Activated CD8-positive, alpha-beta memory T cell treated with anti-CD3 and anti-CD28 coated beads for 1 hour (primary cell): ENCODE measurements at places on chromosomes 4 and X.

GRCh38 chrX:27918799-27919198 is 62.5 kb downstream of the DCAF8L1 start:
- no peak for DNase-seq

GRCh38 chrX:103608306-103608963 is 672 bp downstream of the TCEAL3 start:
- no peak for DNase-seq

GRCh38 chrX:10039821-10040793 is 72.9 kb downstream of the CLDN34 start:
- no peak for DNase-seq

DNA sequence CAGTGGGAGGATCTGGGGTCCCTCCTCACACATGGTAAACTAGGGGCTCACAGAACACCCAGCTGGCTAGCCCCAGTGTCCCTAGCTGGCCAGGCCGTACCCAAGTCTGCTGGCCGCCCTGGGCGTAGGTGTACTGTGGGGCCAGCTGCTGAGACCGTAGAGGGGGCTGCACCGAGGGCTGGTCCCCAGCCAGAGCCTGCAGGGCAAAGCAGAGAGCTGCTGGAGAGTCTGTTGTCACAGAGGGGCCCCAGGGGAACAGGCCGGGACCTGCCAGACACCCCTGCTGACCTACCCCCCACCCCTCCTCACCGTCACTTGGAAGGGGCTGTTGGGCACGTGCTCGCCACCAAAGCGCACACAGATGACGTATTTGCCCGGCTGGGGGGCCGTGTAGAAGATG is 19.9 kb downstream of the FLNA start:
- DNase-seq = no peak

DNA sequence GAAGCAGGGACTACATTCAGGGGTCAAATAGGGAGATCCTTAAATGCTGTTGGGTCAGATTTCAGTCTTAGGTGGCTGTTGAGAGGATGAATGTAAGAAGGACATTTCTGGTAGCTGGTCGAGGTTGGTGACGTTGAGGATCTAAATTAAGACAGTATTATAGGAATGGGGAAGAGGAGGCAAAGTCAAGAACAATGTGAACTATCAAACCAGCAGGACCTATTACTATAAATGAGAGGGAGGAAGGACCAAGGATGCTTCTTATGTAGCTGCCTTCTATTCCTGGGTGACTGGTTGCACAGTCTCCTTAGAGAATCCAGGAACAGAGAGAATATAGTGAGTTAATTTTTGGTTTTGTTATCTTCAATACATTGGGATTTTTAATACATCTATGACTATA is 118.5 kb upstream of the BMPR1B start:
- DNase-seq = no peak

GRCh38 chrX:136126872-136127406 is 20.4 kb upstream of the FHL1 start:
- no peak for DNase-seq

DNA sequence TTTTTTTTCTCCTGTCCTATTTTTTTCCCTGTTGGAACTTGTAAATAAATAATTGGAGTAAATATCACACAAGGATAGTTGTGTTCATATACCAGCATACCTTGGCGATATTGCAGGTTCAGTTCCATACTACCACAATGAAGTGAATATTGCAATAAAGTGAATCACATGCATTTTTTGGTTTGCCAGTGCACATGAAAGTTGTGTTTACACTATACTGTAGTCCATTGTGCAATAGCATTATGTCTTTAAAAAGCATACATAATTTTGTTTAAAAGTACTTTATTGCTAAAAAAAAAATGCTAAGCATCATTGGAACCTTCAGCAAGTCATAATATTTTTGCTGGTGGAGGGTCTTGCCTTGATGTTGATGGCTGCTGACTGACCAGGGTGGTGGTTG is 88.6 kb downstream of the GSTCD start:
- no peak for DNase-seq

- no peak for DNase-seq
Measured at GRCh38 chrX:22389556-22390179, 117.0 kb downstream of the CBLL2 start.

- no peak for DNase-seq
Measured at GRCh38 chrX:4710618-4711433, 997.4 kb upstream of the PRKX start.

DNA sequence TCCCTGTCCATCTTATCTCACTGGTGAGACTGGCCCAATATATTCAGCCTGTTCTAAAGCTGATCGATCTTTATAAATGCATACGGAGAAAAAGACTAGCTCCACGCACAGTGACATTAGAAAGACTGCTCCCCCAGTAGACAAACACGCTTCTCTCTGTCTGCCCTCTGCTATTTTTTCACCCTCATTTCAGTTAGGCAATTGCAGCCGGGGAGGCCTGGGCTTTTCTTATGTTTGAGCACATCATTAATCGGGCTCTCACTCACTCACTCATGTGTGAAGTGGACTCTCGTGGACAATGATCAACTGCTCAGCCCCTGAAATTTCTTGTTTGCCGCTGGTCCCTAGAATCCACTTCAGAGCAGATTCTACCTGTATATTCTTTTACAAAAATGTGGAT is 824.7 kb upstream of the TENM3 start:
- DNase-seq = no peak

GRCh38 chr4:2595952-2596552 is 59.6 kb downstream of the FAM193A start:
- no peak for DNase-seq

- no peak for DNase-seq
Measured at GRCh38 chr4:8905773-8906667, 34.4 kb upstream of the HMX1 start.

- DNase-seq = no peak
Measured at GRCh38 chrX:120200851-120201250, 42.4 kb downstream of the RHOXF2 start.

DNA sequence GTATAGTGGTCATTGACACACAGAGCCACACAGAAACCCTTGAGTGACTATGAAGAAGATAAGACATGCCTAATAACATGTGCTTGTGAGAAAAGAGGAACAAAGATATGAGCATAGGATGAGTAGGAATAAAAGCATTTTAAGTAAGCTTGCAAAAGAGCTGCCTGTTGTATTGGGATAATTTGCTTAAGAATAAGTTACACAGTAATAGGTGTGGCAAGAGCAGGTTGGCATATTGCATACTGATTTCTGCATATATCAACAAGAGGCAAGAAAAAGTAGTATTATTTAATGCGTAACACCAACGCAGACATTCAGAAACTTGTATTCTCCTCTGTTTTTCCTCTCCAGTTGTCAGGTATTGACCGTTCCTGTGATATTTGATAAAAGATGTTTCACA is 111.5 kb upstream of the UGT8 start:
- no peak for DNase-seq

DNA sequence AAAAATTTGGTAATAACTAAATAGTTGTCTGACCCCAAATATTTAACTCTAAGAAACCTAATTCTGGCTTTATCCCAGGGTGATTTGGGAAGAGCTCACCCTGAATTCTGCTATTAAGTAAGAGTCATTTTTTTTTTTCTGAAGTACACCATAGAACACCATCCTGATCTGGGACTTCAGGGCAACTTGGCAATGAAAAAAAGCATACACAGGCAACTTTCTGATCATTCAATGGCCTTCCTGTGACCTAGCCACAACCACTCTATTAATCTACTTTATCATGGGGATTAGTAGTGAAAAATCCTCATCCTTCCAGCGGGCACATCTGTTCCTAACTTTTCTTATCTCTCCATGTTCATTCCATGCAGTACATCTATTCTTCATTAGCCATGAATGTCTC is 333.2 kb upstream of the MAD2L1 start:
- no peak for DNase-seq

- DNase-seq = no peak
Measured at GRCh38 chrX:38273453-38273852, 52.8 kb upstream of the SRPX start.

GRCh38 chrX:35098419-35098818 is 155.8 kb downstream of the FAM47B start:
- no peak for DNase-seq

DNA sequence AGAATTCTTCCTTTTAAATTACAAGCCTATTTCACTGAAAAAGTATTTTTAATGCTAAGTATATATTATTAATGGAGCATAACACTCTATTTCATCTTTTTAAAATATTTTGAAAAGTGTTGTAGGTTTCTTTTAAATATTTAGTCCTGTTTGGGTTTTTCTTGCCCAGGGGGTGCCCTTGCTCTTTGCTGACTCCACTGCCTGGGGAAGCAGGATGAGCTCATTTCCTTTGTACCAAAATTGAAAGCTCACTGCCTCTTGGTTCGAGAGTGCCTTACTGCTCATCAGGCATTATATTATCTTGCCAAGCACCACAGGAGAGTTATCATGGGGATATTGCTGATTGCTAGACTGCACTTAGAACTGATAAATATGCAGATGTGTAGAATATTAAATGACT is 819.2 kb downstream of the PCDH18 start:
- no peak for DNase-seq

DNA sequence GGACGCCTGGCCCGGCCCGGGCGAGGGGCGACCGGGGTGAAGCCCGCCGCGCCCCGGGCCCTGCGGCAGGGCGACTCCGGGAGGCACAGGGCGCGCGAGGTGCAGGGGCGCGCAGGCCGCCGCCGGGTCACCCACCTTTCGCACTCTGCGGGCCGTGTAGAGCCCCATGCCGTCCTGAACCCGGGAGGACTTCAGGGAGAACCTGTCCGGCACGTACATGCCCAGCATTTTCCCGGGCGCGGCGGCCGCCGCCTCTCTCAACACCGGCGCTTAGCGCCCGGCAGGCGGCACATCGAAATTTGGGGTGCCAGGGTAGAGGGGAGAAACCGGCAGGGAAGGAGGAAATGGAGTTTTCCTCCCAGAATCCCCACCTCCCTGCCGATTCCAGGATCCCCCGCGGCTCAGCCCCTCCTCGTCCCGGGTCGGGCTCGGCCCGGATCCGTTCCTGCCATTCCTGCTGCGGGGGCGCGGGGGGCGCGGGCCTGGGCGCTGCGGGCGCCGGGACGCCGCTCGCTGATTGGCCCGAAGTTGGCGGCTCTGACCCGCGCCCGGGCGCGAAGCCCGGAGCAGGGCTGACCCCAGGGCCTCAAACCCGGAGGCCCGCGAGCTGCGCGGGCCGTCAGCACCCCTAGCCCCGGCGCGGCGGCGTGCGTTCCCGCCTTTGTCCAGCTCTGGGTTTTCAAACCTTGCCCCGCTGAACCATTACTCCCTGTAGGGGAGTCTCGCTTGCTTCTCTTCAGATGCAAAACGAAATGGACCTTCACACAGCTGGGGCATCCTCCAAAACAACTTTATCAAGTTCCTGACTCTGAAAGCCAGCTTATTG is at the start of gene PRDM5:
Gene PRDM5, minus strand, starts transcription at position 346 of the 826 bp plus-strand sequence. Its CDS starts 118 bp downstream, at position 228.
- no peak for DNase-seq

DNA sequence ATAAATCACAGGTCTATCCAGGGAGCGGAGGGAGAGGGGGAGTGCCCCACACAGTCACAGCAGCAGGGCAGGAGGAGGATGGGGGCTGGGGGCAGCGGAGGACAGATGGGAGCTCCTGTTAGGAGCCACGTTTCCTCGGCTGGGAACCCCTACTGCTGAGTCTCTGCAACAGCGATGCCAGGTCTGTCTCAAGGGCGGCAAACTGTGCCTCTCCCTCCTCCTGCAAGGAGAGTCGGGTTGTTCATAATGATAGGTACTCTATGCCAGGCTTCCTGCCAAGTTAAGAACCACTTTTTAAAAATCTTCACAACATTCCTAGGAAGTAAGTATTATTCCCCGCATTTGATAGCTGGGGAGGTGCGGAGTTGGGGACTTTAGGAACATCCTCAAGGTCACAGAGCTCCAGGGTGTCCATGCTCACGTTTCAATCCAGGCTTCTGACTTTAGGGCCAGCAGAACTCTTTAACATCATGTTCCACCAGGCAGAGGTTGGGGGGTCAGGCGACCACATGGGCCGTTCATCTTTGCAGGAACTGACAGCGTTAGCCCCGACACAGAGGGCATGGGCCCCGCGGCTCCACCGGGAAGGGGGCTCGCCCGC is 98.3 kb upstream of the MAML3 start:
- DNase-seq = no peak

GRCh38 chr4:71186566-71187403 is 152.0 kb upstream of the SLC4A4 start:
- no peak for DNase-seq

GRCh38 chr4:139789096-139789654 is 123.6 kb downstream of the MGST2 start:
- DNase-seq = no peak

DNA sequence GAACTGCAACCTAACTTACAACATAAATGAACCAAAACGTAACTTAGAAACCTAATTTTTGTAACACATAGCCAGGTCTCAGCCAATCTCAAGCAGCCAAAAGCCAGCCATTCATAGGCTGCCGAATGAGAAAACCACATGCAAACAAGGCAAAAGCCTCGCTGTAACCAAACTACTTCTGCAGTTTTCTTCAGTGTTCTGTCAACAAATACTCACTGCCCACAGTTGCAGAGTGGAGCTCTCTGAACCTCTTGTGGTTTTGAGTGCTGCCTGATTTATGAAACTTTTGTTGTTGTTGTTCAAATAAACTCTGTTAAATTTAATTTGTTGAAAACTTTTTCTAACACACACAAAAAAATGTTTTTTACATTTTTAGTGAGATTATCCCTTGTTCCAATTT is 251.2 kb downstream of the PAPSS1 start:
- DNase-seq = no peak

DNA sequence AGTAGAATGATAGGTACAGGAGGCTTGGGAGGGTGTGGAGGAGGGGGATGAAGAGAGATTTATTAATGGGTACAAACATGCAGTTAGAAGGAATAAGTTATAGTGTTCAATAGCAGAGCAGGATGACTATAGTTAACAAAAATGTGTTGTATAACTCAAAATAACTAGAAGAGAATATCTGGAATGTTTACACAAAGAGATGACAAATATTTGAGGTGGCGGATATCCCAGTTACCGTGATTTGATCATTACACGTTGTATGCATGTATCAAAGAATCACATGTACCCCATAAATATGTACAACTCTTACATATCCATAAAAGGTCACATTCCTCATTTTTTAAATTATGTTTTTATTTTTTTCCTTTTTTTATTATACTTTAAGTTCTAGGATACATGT is 456.6 kb downstream of the MAGEB5 start:
- no peak for DNase-seq

GRCh38 chr4:149347139-149347538 is 468.5 kb downstream of the IQCM start:
- no peak for DNase-seq

- peak; percentile 3 for DNase-seq
Measured at GRCh38 chrX:3811331-3812311, 98.2 kb upstream of the PRKX start.

- no peak for DNase-seq
Measured at GRCh38 chrX:102995316-102995715, 58.2 kb downstream of the RAB40AL start.

GRCh38 chr4:970046-970745 is 3.2 kb downstream of the DGKQ start:
- DNase-seq = no peak

- DNase-seq = no peak
Measured at GRCh38 chr4:83636930-83637329, 101.0 kb downstream of the GPAT3 start.

DNA sequence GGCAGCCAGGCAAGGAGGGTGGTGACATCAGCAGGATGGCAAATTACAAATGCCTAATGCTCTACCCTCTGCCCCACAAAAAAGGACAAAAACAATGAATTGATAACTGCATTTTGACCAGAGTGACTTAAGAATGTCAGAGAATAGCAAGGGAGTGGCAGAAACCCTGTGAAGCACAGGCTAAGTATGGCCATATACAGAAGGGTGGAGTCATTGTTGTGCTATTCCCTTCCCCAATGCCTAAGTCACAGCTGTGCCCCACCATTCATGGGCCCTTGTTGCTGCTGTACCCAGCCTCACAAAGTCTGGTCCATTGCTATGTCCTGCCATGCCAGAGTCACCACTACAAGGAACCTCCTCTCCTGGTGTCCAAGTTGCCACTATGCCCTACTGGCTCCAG is 123.1 kb downstream of the NEK1 start:
- DNase-seq = no peak
